ENCODE measurements at places on chromosomes 3 and 15.

DNA sequence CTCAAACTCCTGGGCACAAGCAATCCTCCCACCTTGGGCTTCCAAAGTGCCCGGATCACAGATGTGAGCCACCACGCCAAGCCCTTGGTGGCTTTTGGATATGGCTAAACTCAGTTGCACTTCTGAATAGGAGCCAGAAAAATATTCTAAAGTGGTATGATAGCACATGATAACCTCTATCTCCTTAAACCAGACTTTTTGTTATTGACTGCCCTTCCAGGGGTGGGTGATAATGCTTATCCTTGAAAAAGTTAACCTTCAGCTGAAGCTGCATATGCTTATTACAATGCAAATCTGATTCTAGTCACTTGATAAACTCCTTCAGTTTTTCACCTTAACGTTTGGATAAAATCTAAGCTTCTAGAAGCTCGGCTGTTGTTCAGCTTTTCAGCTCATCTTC, 6.3 kb downstream of the CCNB2 start:
- DNase-seq: no peak

DNA sequence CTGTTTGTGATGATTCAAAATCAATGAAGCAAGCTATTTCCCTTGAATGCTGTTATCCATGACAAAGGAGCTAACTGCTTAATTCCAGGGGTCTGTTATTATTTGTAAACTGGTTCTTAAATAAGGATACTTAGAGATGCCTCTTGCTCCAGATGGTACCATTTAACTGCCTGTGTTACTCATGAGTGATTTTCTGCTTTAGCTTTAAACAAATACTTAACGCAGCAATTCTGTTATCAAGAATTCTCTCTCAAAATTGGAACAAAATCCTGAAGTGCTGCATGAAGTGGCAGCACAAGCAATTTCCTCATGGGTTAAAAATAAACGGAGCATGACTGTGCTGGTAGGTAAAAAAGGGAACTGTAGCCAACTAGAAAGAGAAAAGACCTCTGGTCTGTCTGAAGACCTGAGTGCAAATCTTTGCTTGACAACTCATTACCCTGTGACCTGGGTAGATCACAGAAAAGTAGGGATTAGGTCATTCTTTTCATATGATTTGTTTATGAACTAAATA, 62.5 kb upstream of the GBE1 start:
- peak; percentile 55 for DNase-seq

DNA sequence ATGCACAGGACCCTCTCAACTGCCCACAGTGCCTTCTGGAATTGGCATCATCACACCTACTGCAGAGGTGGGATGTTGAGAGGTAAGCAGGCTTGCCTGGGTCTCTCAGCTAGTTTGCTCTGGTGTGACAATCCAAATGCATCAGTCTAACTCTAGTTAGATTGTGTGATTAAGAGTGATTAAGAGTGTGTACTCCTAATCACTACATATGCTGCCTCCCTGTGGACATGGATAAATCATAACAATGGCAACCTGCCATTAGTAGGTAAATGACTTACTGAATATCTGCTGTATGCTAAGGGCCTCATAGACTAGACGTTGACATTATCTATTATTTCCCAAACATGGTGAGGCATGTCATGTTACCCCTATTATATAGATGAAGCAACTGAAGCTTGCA, 342.1 kb downstream of the OCA2 start:
- DNase-seq: no peak

- DNase-seq: no peak
These were observed 22.3 kb upstream of the MUSTN1 start for GRCh38 chr3:52857133-52857532.

- DNase-seq: no peak
These were observed 369.0 kb downstream of the UNC13C start for GRCh38 chr15:54347082-54347827.

DNA sequence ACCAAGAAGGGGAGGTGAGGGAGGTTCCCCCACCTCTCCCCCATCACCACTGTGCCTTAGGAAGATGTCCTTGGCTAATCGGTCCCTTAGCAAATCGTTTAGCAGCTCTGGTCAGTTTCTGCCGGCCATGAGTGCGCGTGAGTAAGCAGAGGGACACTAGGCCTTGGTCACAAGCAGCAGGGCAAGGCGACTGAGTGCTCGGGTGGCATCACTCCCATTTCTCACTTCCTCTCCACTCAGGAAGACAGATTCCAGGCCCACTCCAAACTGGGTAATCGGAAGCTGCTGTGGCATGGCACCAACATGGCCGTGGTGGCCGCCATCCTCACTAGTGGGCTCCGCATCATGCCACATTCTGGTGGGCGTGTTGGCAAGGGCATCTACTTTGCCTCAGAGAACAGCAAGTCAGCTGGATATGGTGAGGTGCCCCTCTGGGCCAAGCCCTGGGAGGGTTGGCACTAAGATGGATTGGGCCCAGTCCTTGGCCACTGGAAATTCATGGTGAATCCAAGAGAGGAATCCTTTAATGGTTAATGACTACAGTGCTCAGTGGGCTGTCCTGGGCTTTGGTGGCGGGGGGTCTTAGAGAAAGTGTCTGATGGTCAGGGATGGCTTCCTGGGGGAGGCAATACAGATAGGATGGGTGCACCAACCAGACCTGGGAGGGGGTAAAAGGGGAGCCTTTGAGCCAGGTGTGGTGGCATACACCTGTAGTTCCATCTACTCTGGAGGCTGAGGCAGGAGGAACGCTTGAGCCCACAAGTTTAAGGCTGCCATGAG, 4.0 kb downstream of the PARP3 start:
- DNase-seq: no peak

- no peak for DNase-seq
These were observed 39.8 kb downstream of the MUC20 start for GRCh38 chr3:195760345-195761122.

DNA sequence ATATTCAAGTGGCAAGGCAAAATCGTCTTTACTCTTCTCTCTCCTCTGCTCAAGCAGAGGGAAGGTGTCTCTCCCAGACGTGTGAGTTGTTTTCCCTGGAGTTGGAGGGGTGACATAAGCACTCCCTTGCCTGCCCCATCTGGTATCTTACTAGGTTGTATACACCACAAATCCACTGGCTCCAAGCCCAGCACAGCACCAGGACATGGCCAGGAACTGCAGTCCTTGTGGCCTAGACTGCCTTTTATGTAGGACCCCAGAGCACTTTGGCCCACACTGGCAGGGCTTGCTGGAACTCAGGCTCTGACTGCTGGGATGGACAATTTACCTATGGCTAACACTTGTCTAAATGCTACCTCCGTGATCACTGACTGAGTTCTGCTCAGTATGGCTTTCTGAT, 34.0 kb downstream of the DZIP3 start:
- DNase-seq: no peak

- DNase-seq: no peak
These were observed 3.2 kb downstream of the ITGB5 start for GRCh38 chr3:124883766-124884473.

- no peak for DNase-seq
These were observed 352.5 kb downstream of the DIPK2A start for GRCh38 chr3:144324076-144324475.

DNA sequence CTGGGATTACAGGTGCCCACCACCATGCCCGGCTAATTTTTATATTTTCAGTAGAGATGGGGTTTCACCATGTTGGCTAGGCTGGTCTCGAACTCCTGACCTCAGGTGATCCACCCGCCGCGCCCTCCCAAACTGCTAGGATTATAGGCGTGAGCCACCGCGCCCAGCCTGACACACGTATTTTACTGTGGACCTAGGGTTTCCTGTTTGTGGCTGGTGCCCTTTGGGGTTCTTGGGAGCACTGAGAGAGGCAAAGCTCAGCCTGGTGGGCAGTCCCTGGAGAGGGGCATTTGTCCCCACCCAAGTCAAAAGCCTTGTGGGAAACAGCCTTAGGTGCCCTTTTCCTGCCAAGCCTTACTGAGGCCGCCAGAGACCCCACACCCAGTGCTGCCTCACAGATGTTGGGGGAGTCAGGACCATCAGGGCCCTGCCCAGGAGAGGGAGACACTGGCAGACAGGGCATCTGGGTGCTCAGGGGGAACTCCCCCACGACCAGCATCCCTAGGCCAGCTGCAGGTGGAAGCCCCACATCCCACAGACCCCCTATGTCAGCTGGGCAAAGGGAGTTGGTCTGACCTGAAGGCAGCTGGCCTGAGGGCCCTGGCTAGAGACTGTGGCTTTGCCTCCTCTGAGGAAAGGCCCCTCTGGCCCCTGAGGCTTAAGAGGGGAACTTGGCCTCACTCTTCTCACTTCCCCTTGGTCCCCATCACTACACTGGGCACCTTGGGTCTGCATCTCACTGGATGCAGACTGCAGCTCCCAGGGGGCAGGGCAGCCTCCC, 35.1 kb downstream of the DNAH1 start:
- DNase-seq: no peak

Measured in GM23338 (cell line).